NCI-H524 treated with DMSO at 0.1 percent for 48 hours (cell line): ENCODE measurements at places on chromosomes 5 and 9.

- no peak for DNase-seq
Measured at GRCh38 chr9:82082563-82082962, 94.0 kb downstream of the SPATA31D1 start.

- DNase-seq = no peak
Measured at GRCh38 chr5:159804121-159804520, 112.2 kb upstream of the ADRA1B start.

GRCh38 chr9:134061019-134061687 lies 6.7 kb downstream of the BRD3 start:
- no peak for DNase-seq

DNA sequence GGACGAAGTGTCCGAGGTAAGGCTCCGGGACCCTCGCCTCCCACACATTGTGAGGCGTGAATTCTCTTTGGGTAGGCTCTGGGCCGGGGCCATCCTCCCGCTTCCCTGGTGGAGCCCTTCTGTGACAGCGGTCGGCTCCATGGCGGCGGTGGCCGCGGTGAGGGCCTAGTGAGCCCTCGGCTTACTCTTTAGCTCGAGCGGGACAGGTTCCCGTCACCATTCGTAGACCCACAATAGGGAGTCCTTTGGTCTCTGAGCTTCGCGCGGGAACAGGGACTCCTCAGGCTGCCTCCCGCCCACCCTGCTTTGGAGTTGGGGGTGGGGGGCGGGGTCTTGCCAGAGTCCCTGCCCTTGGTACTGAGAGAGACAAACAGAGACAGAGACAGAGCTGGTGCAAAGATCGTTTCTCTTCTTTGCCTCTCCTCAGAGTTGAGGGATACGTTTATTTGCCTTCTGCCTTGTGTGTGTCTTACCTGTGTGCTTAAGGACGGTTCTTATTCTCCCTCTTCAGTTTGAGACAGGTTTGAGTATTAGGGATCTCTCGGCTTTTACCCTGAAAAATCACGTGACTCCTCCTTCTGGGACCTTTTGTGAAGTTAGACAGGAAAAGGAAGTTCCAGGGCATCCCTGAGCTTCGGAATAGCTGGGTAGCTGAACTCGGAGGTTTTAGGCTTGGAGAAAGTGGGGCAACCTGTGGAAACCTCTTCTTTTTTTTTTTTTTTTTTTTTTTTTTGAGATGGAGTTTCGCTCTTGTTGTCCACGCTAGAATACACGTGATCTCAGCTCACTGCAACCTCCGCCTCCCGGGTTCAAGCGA lies 833 bp downstream of the ANKHD1 start:
- no peak for DNase-seq

- peak; percentile 50 for DNase-seq
Measured at GRCh38 chr5:142248853-142249462, 75.9 kb downstream of the SPRY4 start.

GRCh38 chr5:4023091-4023752 lies 427.6 kb downstream of the IRX1 start:
- DNase-seq = no peak

GRCh38 chr9:92978345-92978875 lies 31.1 kb downstream of the FGD3 start:
- DNase-seq = no peak

GRCh38 chr5:111076091-111076490 lies 4.6 kb downstream of the TSLP start:
- DNase-seq = no peak

- DNase-seq = no peak
Measured at GRCh38 chr9:95640336-95640735, 123.6 kb upstream of the PTCH1 start.

GRCh38 chr9:76218886-76219445 lies 175.3 kb downstream of the RFK start:
- no peak for DNase-seq

DNA sequence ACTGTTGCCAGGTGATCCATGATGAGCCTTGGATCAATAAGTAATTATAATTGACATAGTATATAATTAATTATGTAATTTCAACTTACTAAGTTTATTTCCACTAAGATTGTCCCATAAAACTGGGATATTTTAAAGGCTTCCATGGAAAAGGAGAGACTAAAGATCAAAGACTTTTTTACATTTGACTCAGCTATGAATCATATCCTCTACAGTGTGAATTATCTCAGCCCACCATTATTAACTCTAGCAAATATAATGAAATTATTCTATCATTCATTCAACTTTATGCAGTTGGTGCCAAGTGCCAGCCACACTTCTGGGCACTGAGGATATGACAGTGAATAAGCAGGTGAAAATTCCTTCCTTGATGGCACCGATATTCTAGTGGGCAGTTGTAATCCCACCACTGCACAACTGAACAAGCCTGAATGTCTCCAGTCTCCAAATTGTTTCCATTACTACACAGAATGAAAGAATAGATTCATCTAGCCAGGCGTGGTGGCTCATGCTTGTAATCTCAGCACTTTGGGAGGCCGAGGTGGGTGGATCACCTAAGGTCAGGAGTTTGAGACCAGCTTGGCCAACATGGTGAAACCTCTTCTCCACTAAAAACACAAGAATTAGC lies 21.9 kb upstream of the TXN start:
- DNase-seq = no peak

GRCh38 chr9:97980918-97981845 lies 2.0 kb upstream of the ANP32B start:
- no peak for DNase-seq

DNA sequence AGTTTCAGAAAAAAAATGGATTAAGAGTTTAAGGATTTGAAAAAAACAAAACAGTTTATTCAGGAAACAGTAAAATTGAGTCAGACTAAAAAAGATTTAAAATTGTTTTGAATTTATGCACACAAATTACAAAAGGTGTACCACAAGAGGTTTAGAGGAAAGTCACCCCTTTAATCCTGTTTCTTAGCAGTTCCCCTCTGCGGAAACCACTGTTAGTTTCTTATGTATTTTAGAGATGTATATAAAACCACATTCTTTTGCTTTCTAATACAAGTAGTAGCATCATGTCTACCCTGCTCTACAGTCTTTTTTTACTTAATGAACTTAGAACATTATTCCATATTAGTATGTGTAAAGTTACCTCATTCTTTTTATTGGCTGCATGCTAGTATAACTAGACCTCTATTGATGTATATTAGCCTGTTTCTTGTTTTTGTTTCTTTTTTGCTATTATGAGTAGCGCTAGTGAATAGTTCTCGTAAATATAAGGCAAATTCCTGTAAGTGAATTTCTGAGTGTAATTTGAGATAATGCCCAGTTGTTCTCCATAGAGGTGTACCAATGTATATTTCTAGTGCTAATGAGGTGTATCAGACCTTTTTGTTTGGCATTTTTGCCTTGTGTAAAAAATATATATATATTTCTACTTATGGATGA lies 20.0 kb downstream of the GPBP1 start:
- DNase-seq = no peak

- no peak for DNase-seq
Measured at GRCh38 chr5:153153086-153153485, 337.4 kb upstream of the GRIA1 start.

DNA sequence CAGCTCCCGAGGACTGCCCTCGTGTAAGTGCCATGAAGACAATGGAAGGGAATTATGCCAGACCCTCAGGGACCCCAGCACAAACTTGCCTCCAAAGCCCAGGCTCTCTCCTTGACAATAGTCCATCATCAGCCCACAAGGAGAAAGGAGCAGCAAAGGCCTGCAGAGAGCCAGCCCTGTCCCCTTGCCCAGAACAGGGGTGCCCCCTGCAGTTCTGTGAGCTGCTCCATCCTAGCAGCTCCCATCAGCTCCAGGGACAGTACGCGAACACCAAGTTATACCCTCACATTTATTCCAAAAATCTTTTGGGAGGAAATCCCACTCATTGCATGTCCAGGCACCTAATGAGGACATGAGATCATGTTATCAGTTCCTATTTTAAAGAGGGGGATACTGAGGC lies 11.1 kb downstream of the BARX1 start:
- DNase-seq = no peak

DNA sequence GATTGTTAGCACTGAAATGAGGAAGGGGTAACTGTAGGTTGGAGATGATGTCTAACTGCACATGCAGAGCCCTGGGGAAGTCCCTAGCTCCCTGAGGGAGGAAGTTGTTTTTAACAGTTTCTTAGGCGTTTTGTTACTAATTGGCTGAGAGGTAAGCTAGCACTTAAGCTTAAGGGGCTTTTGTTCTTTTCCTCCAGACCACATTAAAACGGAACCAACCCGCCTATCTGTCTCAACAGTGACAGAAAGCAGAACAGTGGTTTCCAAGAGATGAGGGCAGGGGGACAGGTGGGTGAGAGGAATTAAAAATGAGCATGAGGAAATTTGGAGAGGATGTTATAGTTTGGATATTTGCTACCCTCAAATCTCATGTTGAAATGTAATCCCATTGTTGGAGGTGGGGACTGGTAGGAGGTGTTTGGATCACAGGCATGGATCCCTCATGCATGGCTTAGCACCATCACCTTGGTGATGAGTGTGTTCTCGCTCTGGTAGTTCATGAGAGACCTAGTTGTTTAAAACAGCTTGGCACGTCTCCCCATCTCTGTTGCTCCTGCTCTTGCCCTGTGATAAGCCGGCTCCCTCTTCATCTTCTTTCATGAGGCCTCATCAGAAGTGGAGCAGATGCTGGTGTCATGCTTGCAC lies 38.9 kb downstream of the LYRM7 start:
- DNase-seq = peak; percentile 87

DNA sequence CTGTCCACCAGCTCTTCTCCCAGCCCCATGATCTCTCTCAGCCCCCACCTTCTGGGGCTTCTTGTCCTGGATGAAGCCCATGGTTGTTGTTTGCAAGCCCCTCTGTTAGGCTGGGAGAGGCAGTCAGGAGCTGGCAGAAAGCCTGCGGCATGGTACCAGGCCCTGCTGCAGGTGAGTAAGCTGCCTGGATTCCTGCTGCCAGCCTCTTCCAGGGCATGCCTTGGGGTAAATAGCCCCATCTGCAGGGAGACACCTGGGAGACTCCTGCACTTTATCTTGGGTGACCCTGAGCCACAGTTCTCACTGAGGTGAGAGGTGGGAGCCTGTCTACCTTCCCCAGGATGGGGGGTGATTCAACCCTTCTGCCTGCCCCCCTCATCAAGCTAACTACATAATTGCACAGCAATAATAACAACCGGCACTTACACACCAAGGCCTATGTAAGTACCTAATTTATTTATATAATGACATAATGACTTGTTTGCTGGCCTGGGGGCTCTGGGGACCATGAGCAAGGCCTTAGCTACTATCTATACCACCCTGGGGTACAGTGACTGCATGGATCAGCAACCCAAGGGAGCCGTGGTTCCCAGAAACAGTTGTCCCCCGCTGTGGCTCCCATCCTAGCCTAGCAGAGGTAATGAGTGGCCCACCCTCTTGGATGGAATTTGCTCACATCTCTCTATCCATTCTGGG lies 116.0 kb downstream of the PSD2 start:
- DNase-seq = no peak

- no peak for DNase-seq
Measured at GRCh38 chr9:129173296-129174101, 4.6 kb downstream of the IER5L start.

- no peak for DNase-seq
Measured at GRCh38 chr9:86202338-86202882, 57.0 kb downstream of the C9orf153 start.

DNA sequence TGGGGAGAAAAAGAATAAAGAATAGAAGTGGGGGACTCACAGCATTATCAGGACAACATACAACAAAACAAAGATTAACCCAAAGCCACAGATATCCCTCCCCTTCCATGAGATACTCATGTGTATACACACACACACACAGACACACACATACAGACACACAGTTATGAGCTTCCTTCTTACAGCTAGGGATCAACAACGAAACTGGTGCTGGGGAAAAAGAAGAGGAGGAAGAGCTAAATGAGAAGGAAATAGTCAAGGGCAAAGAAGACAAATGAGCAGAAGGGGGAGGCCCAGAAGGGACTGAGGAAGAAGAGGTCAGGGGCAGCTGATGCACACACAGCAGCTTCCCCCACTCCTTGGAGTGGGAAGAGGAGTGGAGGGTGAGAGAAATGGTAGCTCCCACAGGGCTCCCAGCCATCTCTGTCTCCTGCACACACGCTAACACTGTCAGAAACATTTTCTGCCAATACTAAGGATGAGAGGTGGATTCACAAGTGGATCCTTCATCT lies 66.2 kb downstream of the SIL1 start:
- no peak for DNase-seq

DNA sequence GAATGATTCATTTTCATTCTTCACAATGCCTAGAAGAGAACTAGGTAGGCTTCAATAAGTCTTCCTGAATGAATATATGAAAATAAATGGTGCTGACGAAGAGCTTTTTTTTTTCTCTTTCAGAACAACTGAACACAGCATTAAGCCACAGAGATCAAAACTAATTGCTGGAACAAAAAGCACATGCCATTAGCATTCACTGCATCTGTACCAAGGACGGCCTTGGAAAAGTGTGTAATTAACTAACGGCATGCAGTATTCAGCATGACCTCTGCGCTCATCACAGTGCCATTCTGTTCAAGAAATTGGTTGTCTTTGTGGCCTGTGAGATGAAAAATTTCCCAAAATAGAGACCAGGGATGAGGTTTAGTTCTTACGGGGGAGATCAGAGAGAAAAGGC lies 99.3 kb downstream of the NUDT12 start:
- DNase-seq = no peak

DNA sequence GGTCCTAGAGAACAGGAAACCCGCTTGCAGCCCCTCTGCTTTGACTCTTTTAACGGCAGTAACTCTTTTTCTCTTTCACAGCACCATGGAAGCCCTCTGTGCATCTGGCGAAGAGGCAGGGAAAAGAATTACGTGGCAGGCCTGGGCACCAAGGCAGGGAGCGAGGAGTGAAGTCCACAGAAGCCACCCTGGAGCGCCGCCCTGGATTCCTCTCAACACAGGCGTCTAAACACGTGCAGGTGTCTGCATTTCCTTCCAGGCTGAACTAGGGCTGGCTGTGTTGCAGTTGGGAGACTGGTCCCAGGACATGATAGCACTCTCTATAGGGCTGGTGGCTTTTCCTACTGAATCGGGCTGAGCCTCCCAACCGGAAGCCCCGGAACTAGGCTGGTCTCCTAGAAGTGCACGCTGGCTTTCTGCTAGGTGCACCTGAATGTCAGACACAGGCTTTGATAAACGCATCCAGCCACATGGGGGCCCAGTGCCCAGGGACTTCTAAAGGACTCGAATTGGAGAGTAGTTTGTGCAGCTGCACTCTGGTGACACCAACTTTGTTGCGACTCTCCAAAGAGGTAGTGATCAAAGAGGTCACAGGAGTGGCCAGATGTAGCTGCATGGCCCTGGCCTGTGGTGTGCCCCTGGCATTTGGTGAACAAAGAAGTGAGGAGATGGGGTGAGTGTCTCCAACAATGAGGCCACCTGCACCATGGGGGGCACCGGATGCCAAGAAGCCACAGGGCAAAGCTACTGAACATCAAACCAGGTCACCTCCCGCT lies 54.5 kb downstream of the AK8 start:
- DNase-seq = no peak

- no peak for DNase-seq
Measured at GRCh38 chr5:157610990-157611389, 35.4 kb upstream of the ADAM19 start.

- DNase-seq = no peak
Measured at GRCh38 chr5:23330726-23331125, 176.7 kb upstream of the PRDM9 start.
